ENCODE measurements at places on chromosomes 2 and 18. TPM values are rescaled to one million over a fixed set of nuclear protein-coding genes. Genes with fewer than 3 reads are reported as not detected.

The MROH2A gene
- not detected for total RNA-seq

The GATA6 gene
- 42.3 TPM for total RNA-seq

The TLX2 gene
- total RNA-seq, result 0.07 TPM

The TWIST2 gene
- total RNA-seq, result 66.9 TPM

The TMX3 gene
- total RNA-seq, result 41.5 TPM

The ABCB6 gene
- 31.7 TPM for total RNA-seq

The ASB3 gene
- total RNA-seq, result 13.3 TPM

The DSG4 gene
- total RNA-seq, result not detected

The LAMA3 gene
- total RNA-seq, result 16.0 TPM

The LHCGR gene
- total RNA-seq, result not detected

The CTAGE1 gene
- not detected for total RNA-seq

The LRRTM1 gene
- total RNA-seq, result not detected

The HTR2B gene
- total RNA-seq, result not detected

The OBSL1 gene
- total RNA-seq, result 37.6 TPM

The IGFBP5 gene
- 3.8 TPM for total RNA-seq

The VSNL1 gene
- total RNA-seq, result 30.3 TPM

The VIT gene
- 7.9 TPM for total RNA-seq

The IGFBP2 gene
- total RNA-seq, result 191 TPM

The CD8B2 gene
- total RNA-seq, result not detected

The GALNT5 gene
- 3.1 TPM for total RNA-seq

The NEMP2 gene
- 7.0 TPM for total RNA-seq

Data from MG63 (cell line).